Sciatic nerve (tissue), 2 donors: ENCODE measurements at places on chromosomes 3 and 15.

GRCh38 chr3:194431554-194431953, 32.5 kb upstream of the GP5 start:
- no peak for DNase-seq

- DNase-seq = no peak
Measured at GRCh38 chr3:42229942-42230688, 35.9 kb downstream of the CCK start.

- no peak for DNase-seq
Measured at GRCh38 chr15:54515664-54516582, 537.7 kb downstream of the UNC13C start.

DNA sequence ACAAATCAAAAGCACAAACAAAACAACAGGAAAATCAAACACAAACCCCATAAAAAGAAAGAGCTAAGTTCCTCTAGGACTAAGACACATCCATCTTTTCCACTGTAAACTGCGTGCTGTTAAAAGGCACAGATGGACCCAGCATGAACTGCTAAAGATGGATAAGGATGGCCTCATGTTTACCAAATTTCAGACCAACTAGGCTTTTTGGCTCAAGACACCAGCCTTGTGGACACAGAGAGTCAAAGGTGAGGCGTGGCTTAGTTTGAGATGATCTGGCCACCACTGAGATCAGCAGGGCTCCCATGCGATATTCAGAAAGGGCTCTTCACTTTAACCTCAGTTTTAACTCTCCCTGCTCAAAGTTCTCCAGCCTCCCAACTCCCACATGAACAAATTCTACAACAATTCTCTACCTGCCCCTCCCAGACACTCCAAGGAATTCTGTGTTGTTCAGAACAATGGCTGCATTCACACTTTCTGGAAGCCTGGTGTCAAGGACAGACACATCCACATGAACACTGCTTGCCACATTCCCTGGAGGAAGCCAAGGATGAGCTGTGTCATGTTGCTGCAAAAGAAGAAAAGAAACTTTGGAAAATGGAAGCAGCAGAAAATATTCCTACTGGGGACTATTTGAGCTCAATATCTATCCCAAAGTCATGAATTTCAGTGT, 198.4 kb upstream of the LRRN1 start:
- DNase-seq = no peak

GRCh38 chr3:192068464-192069254, 607.7 kb downstream of the PYDC2 start:
- DNase-seq = no peak

GRCh38 chr3:46239301-46239938, 2.8 kb upstream of the CCR3 start:
- no peak for DNase-seq

DNA sequence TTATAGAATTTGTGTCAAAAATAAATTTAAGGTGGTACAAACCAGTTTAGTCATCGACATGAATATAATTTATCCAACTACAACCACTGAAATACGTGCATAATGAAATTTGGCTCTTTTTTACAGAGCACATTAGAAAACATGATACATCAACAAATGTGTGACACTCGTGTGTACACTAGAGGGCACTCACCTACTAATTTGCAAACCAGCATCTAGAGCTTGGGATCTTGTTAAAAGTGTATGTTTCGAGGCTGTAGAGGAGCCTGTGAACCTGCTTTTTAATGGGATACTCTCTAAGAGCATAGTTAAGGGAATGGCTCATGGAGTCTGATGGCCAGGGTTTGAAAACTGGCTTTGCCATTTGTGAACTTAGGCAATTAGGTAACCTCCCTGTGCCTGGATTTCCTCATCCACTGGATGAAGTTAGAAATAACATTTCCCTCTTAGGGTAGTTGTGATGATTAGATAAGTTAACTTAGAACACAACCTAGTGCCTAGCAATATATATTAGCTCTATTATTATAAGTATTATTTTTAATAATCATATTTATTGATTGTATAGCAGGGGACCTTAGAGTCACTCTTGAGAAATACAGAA, 8.8 kb upstream of the CPOX start:
- no peak for DNase-seq
